ENCODE measurements at places on chromosomes 13 and 19.

- peaks cover 11% of the 10 kb centered on the region for H3K36me3 ChIP-seq
- peaks cover 72% of the 10 kb centered on the region for H3K4me1 ChIP-seq
- H3K27me3 ChIP-seq, result no peaks in the 10 kb centered on the region
These were observed at the start of gene SIGLEC9 for GRCh38 chr19:51124729-51125128. Gene SIGLEC9 (plus strand): TSS chr19:51124906. CDS start chr19:51124975, 69 bp downstream.

- H3K4me3 ChIP-seq, result no peak overlapping the region
- no peak overlapping the region for H3K27ac ChIP-seq
- H3K4me1 ChIP-seq, result no peaks in the 10 kb centered on the region
- no peaks in the 10 kb centered on the region for H3K27me3 ChIP-seq
These were observed 8.9 kb downstream of the ZSCAN1 start for GRCh38 chr19:58042495-58043340.

GRCh38 chr19:42280815-42281145 is 11.7 kb downstream of the CIC start:
- H3K27ac ChIP-seq, result no peak overlapping the region
- peak overlapping the region; percentile 76 for H3K4me3 ChIP-seq
- no peak for DNase-seq
- H3K27me3 ChIP-seq, result no peaks in the 10 kb centered on the region

DNA sequence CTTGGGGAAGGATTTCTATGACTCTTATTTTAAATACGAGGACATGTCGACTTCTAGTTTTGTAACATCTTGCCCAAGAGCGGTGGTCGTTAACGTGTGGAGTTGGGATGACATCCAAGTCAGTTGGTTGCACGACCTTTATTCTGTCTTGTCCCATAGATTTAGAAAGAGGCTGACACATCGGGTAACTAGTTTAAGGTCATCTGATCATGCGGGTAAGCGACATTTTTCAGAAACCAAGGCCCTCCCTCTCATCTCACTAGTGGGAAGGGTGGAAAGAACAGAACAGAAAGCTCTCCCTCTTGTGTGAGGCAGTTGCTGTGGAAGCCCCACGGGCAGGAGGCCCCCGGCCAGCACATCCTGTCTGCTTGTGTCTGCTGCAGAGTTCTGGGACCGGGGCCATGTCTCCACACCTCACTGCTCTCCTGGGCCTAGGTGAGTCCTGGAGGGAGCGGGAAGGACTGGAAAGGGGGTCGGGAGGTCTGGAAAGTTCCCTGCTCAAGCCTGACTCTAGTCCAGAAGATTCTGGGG is at the start of gene LAIR2:
LAIR2 (plus strand) TSS at position 314 of the 531 bp plus-strand sequence; CDS start at position 402, 88 bp downstream.
- no peak for DNase-seq
- H3K4me1 ChIP-seq, result peaks cover 42% of the 10 kb centered on the region
- no peaks in the 10 kb centered on the region for H3K36me3 ChIP-seq
- H3K27me3 ChIP-seq, result peaks cover 33% of the 10 kb centered on the region
- no peak within 1 kb of the TSS for H3K4me3 ChIP-seq
- H3K27ac ChIP-seq, result no peak within 1 kb of the TSS

DNA sequence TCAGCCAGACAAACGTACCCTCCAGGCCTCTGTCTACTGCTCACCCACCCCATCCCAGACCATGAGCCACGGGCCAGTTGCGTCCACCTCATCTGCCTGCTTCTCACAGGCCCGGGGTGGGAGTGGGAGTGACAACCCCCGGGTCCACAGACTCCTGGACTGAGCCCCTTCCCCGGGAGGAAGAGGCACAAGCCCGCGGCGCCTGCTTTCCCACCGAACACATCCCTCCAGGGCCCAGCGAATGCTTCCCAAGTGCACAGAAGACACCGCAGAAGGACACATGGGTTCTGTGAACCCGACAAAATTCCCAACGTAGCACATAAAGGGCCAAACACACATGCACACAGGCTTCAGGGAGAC is 18.0 kb upstream of the PLPP2 start:
- no peak overlapping the region for H3K4me3 ChIP-seq
- peaks cover 7% of the 10 kb centered on the region for H3K36me3 ChIP-seq
- H3K27ac ChIP-seq, result no peak overlapping the region
- H3K4me1 ChIP-seq, result no peaks in the 10 kb centered on the region
- no peak for DNase-seq

DNA sequence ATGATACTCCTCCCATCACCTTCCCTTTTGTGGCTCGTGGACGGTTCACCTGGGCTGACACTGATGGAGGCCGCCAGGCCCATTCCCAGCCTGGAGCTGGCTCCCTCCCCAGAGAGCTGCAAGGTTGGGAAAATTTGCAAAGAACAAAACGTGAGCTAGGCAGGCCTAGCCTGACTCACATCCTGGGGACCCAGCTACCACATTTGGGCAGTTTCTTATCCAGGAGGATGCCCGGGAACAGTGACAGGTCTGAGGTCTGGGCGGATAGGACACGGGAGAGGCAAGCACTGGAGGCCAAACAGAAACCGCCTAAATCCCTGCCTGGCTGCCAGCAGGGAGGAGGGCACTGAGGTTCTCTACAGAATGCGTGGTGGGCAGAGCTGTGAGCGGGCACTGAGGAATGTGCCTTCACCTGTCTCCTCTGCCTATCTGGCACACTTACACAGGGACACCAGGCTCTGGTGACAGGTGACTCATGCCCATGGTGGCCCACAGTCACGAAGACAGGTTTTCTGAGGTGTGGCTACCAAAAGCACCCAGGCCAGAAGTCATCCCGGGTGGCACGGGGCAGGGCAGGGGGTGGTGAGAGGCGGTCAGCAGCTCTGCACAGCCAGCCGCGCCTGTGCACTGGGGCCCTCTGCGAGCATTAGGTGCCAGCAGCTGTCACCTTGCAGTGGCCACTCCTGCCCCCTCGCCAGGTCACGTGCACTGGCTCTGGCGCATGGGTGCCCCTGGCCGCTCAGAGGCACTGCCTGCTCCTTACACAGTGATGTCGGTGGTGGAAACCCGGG is 23.2 kb downstream of the SH3GL1 start:
- H3K27ac ChIP-seq, result no peak overlapping the region
- H3K4me3 ChIP-seq, result no peak overlapping the region
- H3K36me3 ChIP-seq, result peaks cover 8% of the 10 kb centered on the region
- H3K4me1 ChIP-seq, result peaks cover 79% of the 10 kb centered on the region
- no peak for DNase-seq

DNA sequence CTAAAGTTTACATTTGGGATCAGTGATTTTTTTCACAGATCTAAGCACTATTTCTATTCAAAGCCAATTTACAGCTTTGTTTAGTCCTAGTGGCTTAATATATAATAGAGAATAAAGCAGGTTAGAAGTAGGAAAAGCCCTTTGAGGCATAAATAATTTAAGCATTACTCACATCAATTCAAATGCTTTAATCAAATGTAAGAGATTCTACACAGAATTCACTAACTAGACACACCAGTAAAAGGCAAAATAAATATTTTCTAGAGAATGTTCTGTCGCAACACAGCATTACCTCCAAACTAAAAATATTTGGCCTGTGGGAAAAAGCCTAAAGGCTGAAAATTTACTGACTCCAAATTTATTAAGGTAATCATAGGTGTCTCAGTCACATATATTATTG is 31.3 kb downstream of the KCTD12 start:
- H3K4me1 ChIP-seq, result no peaks in the 10 kb centered on the region
- no peak overlapping the region for H3K27ac ChIP-seq
- no peak overlapping the region for H3K4me3 ChIP-seq
- H3K27me3 ChIP-seq, result peaks cover 1% of the 10 kb centered on the region
- DNase-seq, result no peak

GRCh38 chr13:74485757-74486156 is 351.6 kb upstream of the KLF12 start:
- DNase-seq, result no peak
- H3K4me1 ChIP-seq, result no peaks in the 10 kb centered on the region
- H3K27ac ChIP-seq, result no peak overlapping the region
- no peaks in the 10 kb centered on the region for H3K36me3 ChIP-seq

DNA sequence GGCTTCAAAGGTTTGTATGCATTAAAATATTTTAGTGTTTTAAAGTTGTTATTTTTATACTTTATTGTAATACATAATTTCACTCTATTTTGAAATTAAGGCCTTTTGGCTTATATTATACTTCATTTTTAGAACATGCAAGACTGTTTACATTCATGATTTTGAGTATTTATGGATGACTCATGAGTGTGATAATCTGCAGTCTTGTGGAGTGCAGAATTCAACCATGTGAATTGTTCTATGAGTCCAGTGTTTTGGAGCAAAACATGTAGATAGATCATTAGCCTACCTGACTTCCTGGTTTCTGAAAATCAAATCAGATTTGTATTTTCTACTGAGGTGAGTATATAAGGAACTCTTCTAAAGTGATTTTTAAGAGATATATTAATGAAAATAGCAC is 241.8 kb downstream of the PCCA start:
- H3K4me3 ChIP-seq, result no peak overlapping the region
- H3K27ac ChIP-seq, result no peak overlapping the region
- H3K4me1 ChIP-seq, result peaks cover 4% of the 10 kb centered on the region
- DNase-seq, result no peak

DNA sequence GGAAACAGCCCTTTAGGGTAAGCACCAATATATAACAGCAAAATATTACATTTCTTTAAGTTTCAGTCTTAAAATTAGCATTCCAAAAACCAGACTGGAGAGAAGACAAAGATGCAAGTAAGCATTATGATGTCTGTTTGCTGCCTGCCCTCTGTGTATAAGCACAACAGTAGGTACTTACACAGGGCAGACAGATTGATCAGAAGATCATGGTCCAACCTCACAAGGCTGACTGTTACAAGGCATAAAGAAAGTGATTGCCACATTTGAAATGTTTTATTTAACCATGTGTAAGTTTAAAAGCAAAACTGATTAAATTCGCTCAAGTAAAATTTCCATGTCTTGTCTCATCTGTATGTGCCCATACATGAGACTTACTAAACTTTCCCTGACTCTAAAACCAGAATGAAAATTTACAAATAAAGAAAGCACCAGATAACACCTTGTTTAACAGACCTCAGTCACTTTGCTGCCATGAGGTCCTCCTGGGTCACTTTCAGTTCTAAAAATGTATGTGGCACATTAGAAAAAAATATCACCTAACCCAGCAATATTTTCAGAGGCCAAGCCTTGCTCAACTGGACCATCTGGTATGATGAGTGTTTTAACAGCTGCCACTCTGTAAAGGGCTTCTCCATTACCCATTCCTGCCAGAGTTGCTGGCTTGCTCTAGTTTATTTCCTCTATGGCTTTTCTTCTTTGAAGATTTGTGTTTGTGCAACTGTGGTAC is 297.0 kb downstream of the RBM26 start:
- H3K27me3 ChIP-seq, result peaks cover 10% of the 10 kb centered on the region
- H3K27ac ChIP-seq, result no peak overlapping the region
- no peaks in the 10 kb centered on the region for H3K4me1 ChIP-seq

DNA sequence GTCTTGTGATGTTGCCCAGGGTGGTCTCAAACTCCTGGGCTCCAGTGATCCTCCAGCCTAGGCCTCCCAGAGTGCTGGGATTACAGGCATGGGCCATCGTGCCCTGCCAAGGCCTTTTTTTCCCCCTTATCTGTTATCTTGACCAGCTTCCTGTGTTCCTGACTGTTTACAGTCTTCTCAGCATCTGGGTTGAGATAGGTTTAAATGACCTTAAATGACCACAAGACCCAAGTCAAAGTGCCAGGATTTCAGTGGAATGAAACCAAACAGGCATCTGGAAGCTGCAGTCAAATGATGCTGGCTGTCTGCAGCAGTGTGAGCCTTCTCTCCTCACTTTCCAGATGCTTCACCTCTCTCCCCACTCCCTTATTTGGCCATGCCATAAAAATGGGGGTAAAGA is 114.2 kb upstream of the CLDN10 start:
- H3K27ac ChIP-seq, result no peak overlapping the region
- H3K4me3 ChIP-seq, result no peak overlapping the region
- no peaks in the 10 kb centered on the region for H3K4me1 ChIP-seq
- H3K36me3 ChIP-seq, result no peaks in the 10 kb centered on the region
- DNase-seq, result no peak

- H3K27ac ChIP-seq, result no peak overlapping the region
- no peak for DNase-seq
- no peaks in the 10 kb centered on the region for H3K27me3 ChIP-seq
- H3K4me1 ChIP-seq, result no peaks in the 10 kb centered on the region
These were observed 23.8 kb downstream of the ATP11A start for GRCh38 chr13:112713517-112714253.

DNA sequence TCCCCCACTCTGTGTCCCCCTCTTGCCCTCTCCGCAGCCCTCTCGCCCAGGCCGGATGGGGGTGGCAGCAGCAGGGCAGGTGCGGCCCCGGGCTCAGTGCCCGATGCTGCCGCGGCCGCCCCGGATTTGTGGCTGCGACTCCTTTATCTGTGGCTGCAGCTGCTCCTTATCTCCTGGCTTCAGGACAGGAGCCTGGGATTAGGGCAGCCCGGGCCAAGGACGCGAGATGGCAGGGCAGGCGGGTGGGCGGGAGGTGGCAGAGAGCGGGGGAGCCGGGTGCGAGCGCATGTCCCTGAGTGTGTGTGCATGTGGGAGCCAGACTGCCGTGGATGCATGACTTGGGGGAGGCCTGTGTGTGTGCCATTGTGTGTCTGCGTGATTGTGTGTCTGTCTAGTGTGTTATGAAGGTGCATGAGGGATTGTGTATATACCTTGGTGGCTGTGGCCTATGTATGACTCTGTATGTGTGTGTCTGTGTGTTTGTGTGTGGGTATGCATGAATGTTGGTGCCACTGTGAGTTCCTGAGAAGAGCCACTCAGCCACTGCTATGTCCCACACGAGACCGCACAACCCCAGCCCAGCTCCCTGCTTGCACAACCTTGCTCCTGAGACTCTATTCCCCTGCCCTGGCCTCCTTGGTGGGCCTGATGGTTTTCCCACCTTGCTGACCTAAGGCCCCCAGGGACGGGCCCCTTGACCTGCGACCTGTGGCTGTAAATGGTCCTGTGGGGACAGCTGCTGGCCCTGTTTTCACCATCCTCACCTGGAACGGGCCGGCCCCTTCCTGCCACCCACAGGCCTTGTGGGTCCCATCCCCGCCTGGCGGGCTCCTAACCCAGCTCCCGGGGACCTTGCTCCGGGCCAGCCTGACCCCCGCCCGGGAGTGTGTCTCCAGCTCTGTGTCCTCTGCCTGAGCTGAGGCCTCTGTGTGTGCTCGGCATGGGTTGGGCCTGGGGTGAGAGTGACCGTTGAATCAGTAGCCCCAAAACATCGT is 5.3 kb upstream of the NRTN start:
- H3K36me3 ChIP-seq, result no peaks in the 10 kb centered on the region
- H3K4me3 ChIP-seq, result no peak overlapping the region
- DNase-seq, result no peak
- H3K27me3 ChIP-seq, result peaks cover 30% of the 10 kb centered on the region
- H3K4me1 ChIP-seq, result peaks cover 27% of the 10 kb centered on the region

DNA sequence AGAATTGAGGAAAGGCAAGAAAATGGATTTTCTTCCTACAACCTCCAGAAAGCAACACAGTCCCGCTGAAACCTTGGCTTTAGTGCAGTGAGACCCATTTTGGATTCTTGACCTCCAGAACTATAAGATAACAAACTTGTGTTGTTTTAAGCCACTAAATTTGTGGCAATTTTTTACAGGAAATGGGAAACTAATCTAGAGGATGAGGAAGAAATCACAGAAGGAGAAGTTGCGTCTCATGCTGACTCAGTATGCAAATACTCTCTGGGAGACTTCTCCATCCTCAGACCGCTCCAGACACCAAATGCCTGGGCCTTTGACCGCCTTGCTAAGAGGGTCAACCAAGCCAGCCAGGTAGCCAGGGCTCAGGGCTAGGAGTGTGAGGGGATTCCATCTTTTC is 13.1 kb upstream of the CEACAM16 start:
- H3K27me3 ChIP-seq, result peaks cover 10% of the 10 kb centered on the region
- H3K27ac ChIP-seq, result no peak overlapping the region
- peaks cover 20% of the 10 kb centered on the region for H3K4me1 ChIP-seq
- DNase-seq, result no peak

GRCh38 chr19:6088602-6089049 is 21.7 kb downstream of the RFX2 start:
- H3K4me1 ChIP-seq, result peaks cover 22% of the 10 kb centered on the region
- H3K27me3 ChIP-seq, result peaks cover 1% of the 10 kb centered on the region
- no peak for DNase-seq
- no peak overlapping the region for H3K27ac ChIP-seq

GRCh38 chr19:29806098-29806866 is 5.5 kb upstream of the CCNE1 start:
- H3K36me3 ChIP-seq, result no peaks in the 10 kb centered on the region
- H3K4me1 ChIP-seq, result peaks cover 18% of the 10 kb centered on the region
- DNase-seq, result no peak
- no peak overlapping the region for H3K4me3 ChIP-seq

Measured in activated CD4-positive, alpha-beta T cell treated with anti-CD3 and anti-CD28 coated beads, Interleukin-2, amount 10 ng/mL, durations not matched to agents 7 days and 5 days (primary cell).